ENCODE measurements at places on chromosomes 11 and 22. TPM values are rescaled to one million over a fixed set of nuclear protein-coding genes. Genes with fewer than 3 reads are reported as not detected.
A peak's percentile ranks its signal among the peaks of the same experiment; 100 is the strongest.

GRCh38 chr11:83140691-83141455 lies 16.1 kb upstream of the PCF11 start:
- DNase-seq = no peak

DNA sequence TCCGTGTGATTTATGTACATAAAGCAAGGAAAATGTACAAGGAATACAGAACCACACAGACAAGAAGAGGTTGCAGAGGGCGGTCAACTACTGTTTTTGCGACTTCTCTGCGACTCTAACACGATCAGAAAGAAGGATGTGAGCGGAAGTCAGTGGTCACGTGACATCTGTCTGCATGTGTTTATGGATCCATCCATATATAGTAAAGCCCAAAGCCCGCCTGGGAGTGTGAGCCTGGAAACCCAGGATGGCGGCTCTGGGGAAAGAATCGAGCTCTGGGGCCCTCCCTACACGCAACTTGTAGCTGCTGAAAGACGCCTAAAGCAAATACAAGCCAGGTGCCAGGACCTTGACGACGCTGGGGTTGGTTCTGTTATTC lies 8.8 kb downstream of the OSBPL5 start:
- DNase-seq = peak; percentile 88

DNA sequence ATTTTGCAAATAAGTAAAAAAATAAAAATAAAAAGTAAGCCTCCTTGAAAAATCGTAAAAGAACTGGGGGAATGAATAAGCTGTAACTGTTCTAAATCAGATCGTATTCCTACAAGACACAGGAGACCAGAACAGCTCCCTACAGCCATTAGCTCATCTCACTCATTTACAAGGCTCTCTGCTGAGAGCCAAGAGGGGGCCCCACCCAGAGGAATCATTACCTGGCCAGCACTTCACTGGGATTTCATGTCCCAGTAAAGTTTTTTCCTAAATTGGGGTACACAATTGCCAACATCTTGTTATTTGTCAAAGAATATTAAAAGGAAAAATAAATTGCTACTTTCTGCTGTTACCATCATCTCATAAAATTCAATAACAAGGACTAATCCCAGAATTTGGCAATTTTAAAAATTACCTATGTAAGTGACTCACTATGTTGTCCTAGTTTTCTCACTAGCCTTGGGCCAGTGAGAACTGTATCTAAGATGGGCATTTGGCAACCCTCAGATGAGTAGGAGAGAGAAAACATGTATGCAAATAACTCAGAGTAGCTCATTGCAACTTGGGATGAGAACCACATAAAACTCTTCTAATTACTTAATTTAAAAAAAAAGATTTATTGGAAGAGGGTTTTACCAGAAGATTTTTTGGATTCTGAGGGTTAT lies 18.4 kb upstream of the SMTN start:
- no peak for DNase-seq

GRCh38 chr11:112285841-112286311 lies 25.2 kb upstream of the PLET1 start:
- DNase-seq = no peak

- no peak for DNase-seq
These were observed 1.4 kb upstream of the DRD2 start for GRCh38 chr11:113476553-113476952.

DNA sequence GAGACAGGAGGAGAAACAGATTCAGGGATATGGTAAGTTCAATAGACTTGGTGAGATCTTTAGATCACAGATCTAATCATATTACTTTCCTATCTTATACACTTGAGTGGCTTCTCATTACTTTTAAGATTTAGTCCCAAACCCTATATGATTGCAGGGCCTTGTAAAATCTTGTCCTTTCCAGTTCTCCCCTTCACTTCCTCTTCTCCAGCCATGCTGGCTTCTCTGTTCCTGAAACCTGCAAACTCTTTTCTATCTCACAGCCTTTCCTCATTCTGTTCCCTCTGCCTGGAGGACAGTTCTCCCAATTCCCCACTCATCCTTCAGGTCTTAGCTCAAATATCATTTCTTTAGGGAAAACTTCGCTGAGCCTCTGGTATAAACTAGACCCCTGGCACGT lies 65.9 kb upstream of the BIRC3 start:
- no peak for DNase-seq

- no peak for DNase-seq
These were observed 167.8 kb upstream of the NARS2 start for GRCh38 chr11:78742430-78742829.

DNA sequence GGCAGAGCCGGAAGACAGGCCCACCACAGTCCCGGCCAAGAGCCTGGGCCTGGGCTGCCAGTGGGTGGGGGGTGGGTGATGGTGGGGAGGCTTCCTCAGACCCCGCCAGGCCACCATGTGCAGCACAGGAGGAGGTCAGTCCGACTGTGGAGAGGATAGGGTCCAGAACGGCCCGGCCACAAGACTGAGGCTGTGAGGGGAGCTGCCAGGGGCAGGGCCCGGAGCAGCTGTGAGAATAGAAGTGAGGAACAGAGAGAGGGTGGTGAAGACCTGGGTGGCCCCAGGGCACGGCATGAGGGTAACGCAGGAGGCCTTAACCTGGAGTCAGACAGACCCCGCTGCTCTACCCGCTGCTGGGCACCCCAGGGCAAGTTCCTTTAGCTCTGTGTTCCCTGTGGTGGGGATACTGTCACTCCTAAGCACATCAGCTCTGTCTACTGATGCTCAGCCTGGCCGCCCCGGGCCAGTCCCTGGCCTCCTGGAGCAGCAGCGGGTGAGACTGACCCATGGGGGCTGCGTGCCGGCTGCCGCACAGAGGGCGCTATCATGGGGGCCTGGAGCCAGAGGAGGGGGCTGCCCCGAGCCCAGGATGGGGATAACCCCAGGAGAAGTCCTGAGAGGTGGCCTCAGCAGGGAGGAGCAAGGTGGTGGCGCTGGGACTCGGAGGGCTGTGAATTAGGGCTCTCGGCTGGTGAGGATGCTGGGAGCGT lies 1.7 kb downstream of the FERMT3 start:
- no peak for DNase-seq

GRCh38 chr11:15816260-15816871 lies 540.0 kb downstream of the SOX6 start:
- no peak for DNase-seq

- DNase-seq = no peak
These were observed 5.2 kb downstream of the POLD4 start for GRCh38 chr11:67347964-67348749.

GRCh38 chr11:75896843-75897419 lies 81.9 kb downstream of the UVRAG start:
- DNase-seq = no peak

- DNase-seq = no peak
These were observed 187.5 kb downstream of the CADM1 start for GRCh38 chr11:115316696-115317095.

DNA sequence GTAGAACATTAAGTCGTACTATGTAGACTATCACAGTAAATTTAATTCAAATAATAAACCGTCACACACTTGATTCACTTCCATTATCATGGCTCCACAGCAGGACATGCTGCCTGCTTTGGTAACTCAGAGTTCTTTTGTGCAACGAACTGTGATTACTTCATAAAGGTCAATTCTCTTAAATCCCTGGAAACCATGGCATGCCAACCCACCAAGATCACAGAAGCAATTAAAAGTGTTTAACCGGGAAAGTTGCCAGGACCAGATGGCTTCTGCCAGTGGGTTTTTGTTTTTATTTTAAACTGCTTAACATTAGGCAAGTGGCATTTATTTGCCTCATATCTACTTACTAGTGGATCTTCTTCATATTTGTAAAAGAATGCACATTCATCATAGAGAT lies 1162.1 kb downstream of the DLG2 start:
- DNase-seq = no peak

DNA sequence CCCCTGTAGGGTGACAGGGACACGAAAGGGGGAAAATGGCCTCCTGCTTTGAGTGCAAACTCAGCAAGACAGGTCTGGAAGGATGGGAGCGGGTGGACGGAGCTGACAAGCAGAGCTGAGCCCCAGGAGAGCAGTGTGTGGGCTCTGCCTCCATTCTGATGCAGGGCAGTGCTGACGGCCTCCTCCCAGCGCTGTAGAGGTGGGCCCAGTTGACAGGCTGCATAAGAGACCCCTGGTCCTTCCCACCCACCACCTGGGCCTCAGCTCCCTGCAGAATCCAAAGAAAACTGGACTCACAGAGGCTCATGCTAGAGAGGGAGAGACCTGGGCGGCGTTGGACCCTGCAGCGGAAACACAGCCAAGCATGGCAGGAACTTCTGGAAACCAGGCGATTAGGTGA lies 1113.4 kb downstream of the BRD1 start:
- peak; percentile 48 for DNase-seq

DNA sequence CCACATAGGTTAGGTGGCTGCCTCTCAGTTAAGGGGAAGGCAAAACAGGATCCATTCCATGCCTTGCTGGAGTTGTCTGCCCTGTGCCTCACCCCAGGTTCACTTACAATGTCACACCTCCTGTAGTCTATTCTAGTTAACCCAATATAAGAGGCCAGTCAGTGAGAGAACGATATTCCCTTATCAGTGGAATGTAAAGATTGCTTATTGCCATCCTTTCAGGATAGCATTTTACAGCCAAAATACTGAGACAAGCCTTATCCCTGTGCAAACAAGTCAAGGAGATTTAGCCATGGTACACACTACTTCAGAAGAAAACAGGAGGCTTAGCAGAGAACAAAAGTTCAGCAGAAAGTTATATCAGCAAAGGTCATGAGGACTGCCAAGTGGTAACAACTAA lies 5.5 kb downstream of the CYP2R1 start:
- no peak for DNase-seq

GRCh38 chr11:104668797-104669463 lies 229.3 kb downstream of the CASP12 start:
- no peak for DNase-seq

- no peak for DNase-seq
These were observed 10.3 kb downstream of the UBASH3B start for GRCh38 chr11:122665861-122666260.

KDM4D gene
- total RNA-seq = 0.55 TPM

OR8D4 gene
- total RNA-seq = not detected

RAB39A gene
- total RNA-seq = 1.8 TPM

SLC17A6 gene
- not detected for total RNA-seq

RIBC2 gene
- total RNA-seq = not detected

ART1 gene
- total RNA-seq = 1.1 TPM

PRG3 gene
- not detected for total RNA-seq

LRP4 gene
- total RNA-seq = 2.1 TPM
